Activated CD8-positive, alpha-beta memory T cell treated with anti-CD3 and anti-CD28 coated beads, Interleukin-2, amount 50 U/mL, for 4 hours (primary cell): ENCODE measurements at places on chromosomes 5 and 9.

DNA sequence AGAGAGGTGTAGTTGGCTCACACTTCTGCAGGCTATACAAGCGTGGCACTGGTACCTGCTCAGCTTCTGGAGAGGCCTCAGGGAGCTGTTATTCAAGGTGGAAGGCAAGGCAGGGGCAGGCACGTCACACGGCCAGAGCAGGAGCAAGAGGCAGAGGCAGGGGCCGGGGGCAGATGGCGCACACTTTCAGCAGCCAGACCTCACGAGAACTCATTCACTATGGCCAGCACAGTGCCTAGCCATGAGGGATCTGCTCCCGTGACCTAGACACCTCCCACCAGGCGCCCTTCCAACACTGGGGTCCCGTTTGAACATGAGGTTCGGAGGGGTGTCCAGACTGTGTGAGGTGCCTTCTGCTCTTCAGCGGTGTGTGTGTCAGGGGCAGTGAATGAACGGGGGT lies 71.0 kb upstream of the FCN1 start:
- DNase-seq = no peak

DNA sequence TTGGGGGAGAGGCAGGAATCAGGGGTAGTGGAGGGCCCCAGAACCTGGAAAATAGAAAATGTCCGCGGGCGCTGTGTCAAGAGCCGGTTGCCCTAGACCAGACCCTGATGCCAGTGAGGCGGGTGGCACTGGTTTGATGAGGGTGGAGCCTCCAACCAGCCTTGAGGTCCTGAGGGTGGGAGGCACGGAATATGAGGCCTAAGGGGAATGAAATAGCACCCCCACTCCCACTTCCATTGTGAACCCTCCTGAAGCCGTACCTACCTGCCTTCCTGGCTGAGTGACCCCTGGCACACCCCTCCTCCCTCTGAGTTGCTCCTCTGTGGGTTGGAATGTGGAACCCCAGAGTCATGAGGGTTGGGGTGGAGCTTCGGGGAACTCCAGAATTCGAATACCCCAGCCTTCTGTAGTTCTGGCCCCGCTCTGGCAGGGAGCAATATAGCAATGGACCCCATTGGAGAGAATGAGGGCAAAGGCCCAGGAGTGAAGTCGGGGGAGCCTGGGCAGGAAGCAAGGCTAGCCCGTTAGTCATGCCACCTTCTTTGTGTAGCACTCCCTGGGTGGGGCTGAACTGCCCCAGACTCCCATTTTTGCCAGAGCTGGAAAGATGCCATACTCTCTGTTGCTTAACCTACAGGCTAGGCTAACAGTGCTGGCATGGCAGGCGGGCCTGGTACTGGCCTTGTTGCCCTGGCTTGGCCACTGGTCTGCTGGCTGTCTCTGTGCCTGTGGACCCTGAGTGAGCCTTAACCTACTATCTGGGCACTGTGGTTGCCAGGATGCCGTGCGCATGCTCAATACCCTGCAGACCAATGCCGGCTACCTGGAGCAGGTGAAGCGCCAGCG lies 1.0 kb downstream of the FPGS start:
- no peak for DNase-seq

DNA sequence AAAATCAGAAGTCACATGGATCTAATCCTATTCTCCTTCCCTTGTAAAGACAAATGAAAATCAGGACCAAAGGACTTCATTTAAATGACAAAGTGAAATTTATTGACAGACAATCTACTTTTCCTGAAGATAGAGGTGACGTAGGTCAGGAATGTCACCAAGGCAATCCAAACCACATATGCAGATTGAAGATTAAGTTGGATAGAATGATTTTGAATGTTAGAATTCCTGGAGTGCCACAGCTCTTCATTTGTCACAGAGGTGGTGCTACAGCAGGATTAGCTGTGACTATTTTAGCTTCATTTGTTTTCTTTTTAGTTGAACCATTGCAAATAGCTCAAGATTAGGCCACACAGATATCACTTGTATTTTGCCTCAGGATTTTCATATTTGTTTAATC lies 736.0 kb upstream of the ARRDC3 start:
- no peak for DNase-seq

- no peak for DNase-seq
Observed at GRCh38 chr9:27022920-27023319, 17.4 kb upstream of the LRRC19 start.

- DNase-seq = no peak
Observed at GRCh38 chr5:9502050-9502834, 43.6 kb downstream of the SEMA5A start.

- DNase-seq = no peak
Observed at GRCh38 chr9:84991514-84991870, 322.0 kb downstream of the NTRK2 start.

DNA sequence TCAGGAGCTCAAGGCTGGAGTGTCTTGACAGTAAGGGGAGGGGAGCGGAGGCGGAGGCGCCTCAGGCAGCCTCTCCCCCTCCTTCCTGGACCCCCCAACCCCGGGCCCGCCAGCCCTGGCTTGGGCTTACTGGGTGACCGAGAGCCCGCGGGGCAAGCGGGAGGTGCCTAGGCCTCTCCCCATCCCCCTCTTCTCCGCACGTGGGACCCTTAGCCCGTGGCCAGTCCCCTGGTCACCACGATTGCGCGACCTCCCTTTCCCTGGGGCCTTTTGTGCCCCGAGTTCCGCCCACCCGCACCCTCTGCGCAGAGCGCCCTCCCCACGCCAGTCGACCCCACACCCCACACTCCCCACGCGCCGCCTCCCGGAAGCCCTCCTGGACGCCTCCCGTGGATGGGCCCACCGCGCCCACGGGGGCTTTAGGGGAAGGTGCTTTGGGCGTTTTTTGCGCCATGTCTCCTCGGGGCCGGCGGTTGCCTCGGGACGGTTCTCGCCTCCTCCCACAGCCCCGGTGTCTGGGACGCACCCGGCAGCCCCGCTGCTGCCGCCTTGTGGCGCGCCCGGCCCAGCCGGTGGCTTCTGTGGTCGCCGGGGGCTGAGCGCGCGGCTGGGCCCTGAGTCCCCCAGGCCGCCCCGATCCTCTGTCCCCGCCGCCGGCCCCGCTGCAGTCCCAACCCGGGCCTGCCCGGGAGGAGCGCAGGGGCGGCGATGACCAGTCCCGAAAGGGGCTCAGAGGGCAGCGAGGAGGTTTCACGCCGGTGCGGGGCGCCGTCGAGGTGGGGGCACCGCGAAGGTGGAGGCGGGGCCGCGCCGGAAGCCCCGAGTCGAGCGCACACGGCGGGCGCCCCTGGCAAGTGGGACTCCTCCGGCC lies 3.2 kb downstream of the TOR4A start:
- no peak for DNase-seq

DNA sequence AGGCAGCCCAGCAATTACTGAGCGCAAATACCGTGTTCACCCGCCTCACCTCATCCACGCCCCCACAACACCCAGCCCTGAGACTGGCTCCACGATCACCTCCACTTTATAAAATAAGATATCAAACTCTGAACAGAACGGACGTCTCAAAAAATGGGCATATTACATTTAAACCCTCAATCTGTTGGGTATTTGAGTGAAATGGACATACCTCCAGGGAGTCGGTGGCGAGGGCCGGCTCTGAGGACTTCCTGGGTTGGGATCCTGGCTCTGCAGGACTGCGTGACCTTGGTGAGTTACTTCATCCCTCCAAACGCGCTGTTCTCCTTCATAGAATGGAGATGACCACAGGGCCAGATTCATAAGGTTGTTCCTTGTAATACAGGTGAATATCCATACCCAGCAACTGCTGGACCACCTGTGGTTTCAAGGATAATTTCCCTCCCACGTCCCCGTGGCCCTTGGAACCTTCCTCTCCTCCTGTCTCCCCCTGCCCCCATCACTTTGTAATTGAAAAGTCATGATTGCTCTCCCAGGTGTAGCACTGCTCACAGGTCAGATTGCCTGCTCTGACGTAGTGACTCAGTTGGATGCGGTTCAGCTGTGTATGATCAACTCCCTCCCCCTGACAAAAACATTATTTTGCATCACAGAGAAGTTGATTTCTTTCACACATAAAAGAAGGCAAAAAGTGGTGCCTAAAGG lies 135.6 kb downstream of the KCNIP1 start:
- DNase-seq = no peak

DNA sequence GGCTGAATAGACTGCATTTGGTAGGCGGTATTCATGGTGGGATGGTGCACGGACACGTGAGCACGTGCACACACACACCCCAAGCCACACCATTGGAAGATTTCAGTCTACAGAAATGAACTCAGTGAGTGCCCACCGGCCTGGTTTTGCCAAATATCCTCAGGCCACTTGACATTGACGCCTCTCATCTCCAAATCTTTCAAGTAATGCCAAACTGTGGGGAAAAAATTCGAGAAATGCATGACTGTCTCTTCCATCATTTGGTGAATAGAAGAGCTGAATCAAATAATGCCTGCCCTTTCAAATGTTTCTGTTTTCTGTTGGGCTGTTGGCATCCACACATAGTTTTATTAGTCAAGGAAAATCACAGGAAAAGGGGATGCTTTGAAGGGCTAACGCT lies 182.3 kb upstream of the EFNA5 start:
- DNase-seq = no peak

GRCh38 chr5:53265043-53265442 lies 155.5 kb upstream of the MOCS2 start:
- no peak for DNase-seq

- DNase-seq = no peak
Observed at GRCh38 chr5:126682856-126683255, 82.1 kb downstream of the PHAX start.

GRCh38 chr5:119332978-119333401 lies 22.8 kb upstream of the TNFAIP8 start:
- no peak for DNase-seq

GRCh38 chr5:137563646-137564397 lies 64.7 kb upstream of the SPOCK1 start:
- DNase-seq = no peak

- DNase-seq = no peak
Observed at GRCh38 chr5:87754009-87754757, 341.5 kb upstream of the CCNH start.

DNA sequence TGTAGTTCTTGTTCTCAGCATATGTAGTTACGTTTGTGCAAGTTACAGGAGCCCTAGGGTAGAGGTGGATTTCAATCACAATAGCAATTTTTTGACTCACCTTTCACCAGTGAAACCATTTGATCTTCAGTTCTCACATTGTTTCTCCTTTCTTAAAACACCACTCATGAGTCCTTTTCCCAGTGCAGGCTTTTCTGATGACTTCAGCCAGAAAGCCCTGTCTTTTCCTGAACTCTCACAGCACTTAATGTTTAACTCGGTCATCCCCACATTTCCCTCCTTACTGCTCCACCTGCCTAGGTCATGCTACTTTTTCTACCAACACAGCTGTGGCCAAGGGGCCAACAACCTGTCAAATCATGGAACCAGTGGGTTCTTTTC lies 37.9 kb downstream of the ARHGEF28 start:
- no peak for DNase-seq

DNA sequence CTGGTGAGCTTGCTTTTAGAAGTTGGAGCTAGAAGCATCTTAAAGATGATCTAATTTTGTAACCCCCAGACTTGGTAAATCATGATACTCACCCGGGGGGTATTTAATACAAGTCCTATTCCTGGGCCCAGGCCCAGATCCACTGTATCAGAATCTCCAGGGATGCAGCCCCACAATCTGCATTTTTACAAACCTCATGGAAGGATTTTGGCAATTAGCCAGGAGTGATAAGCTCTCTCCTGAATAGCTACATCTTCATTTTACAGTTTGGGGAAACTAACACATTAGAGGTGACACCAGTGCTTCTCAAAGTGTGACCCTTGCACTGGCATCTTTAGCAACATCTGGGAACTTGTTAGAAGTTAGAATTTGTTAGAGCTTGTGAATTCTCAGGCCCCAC lies 31.2 kb upstream of the OTP start:
- no peak for DNase-seq

DNA sequence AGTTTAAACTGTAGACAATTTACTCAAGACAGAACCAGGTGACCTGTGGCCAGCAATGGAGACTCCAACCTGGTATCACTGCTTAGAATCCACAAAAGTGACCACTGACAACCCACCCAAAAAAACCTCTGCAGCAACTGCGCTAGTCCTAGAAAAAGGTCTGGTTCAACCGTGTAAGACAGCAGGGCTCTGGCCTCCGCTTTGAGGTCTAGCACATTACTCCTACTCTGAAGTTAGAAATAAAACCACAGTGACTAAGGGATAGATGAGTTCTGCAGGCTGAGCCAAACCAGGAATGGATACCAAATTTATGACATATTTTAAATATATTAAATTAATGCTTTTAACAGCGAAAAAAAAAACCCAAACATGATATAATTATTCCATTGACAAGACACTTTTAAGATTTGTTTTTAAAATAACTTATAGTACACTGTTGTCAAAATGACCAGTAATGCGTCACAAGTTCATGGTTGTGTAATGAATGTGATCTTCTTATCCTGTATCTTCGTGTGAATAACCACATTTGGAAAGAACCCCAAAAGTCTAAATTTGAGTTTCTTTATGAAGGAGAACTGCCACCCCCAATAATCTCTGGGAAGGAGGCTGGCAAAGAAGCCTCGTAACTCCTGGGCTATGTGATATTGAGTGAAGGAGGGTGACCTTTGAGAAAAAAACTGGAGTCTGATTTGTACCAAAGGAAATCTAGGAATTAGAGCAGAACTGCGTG lies 101.9 kb upstream of the SLC44A1 start:
- DNase-seq = no peak

DNA sequence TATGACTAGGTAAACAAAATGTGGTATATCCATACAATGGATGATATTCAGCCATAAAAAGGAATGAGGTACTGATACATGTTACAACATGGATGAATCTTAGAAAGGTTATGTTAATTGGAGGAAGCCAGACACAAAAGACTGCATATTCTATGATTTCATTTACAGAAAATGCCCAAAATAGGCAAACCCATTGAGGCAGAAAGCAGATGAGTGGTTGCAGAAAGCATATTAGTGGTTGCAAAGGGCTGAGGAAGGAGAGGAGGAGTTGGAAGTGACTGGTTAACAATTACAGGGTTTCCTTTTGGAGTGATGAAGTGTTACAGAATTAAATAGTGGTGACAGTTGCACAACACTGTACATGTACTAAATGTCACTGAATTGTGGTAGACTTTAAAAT lies 17.7 kb downstream of the PLGRKT start:
- DNase-seq = no peak

GRCh38 chr9:119195521-119195920 lies 173.7 kb downstream of the BRINP1 start:
- DNase-seq = no peak

DNA sequence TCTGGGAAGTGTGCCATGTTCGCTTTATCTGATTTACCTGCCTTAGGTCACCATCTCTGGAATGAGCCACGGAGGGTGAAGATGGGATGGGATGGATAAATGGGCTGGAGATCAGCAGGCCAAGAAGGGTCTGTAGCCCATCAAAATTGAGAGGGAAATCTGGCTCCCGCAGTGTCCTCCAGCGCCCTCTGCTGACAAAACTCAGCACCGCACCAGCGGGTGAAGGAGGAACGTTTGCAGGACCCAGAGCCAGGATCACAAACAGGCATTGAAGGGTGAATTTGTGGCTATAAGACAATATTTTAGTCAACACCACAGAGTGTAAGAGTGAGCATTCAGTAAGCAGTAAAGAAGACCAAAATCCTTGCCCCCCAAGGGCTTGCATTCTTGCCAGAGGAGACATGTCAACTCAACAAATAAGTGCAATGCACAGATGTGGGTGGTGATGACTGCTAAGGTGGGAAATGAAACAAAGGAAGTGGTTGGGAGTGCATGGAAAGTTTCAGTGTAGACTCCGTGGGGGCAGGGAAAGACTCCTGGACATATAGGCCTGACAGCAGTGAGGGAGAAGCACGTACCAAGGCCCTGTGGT lies 124.4 kb downstream of the TENT4A start:
- DNase-seq = no peak
